ENCODE measurements at places on chromosomes 4 and X. TPM values are rescaled to one million over a fixed set of nuclear protein-coding genes. Genes with fewer than 3 reads are reported as not detected.

The RS1 gene
- not detected for total RNA-seq

The CXCL6 gene
- total RNA-seq: 66.7 TPM

The UGT2B10 gene
- not detected for total RNA-seq

The PCDH19 gene
- total RNA-seq: under 0.01 TPM

The ARSH gene
- not detected for total RNA-seq

The EOLA1 gene
- total RNA-seq: 17.2 TPM

The ADH1B gene
- total RNA-seq: 81.4 TPM

The TCEAL6 gene
- total RNA-seq: not detected

The MTMR8 gene
- not detected for total RNA-seq

The USP27X gene
- 1.8 TPM for total RNA-seq

The F8A2 gene
- not detected for total RNA-seq

The GATA1 gene
- total RNA-seq: not detected

The PTPN13 gene
- 37.3 TPM for total RNA-seq

The HSD17B13 gene
- total RNA-seq: 0.18 TPM

The CXCL8 gene
- 29.5 TPM for total RNA-seq

The KIAA1210 gene
- not detected for total RNA-seq

The C4orf46 gene
- total RNA-seq: 5.5 TPM

The ATRX gene
- 67.1 TPM for total RNA-seq

The TMEM144 gene
- total RNA-seq: 9.2 TPM

The ARMCX1 gene
- 49.4 TPM for total RNA-seq

The SSX1 gene
- 0.18 TPM for total RNA-seq

The GAGE13 gene
- total RNA-seq: not detected

The PCDH10 gene
- total RNA-seq: 1.8 TPM

The NAA15 gene
- total RNA-seq: 22.2 TPM

The IL3RA gene
- total RNA-seq: 0.09 TPM

The PRDX4 gene
- 215 TPM for total RNA-seq

The PAGE2 gene
- total RNA-seq: 0.71 TPM

The HGFAC gene
- total RNA-seq: not detected

The HPGD gene
- 0.09 TPM for total RNA-seq

The CT47A1 gene
- total RNA-seq: not detected

The SOX3 gene
- total RNA-seq: not detected

The CYLC1 gene
- not detected for total RNA-seq

The AFF2 gene
- total RNA-seq: under 0.01 TPM

The CD40LG gene
- total RNA-seq: not detected

Data from smooth muscle cell of bladder (primary cell).